ENCODE measurements at places on chromosomes 5 and 9.

DNA sequence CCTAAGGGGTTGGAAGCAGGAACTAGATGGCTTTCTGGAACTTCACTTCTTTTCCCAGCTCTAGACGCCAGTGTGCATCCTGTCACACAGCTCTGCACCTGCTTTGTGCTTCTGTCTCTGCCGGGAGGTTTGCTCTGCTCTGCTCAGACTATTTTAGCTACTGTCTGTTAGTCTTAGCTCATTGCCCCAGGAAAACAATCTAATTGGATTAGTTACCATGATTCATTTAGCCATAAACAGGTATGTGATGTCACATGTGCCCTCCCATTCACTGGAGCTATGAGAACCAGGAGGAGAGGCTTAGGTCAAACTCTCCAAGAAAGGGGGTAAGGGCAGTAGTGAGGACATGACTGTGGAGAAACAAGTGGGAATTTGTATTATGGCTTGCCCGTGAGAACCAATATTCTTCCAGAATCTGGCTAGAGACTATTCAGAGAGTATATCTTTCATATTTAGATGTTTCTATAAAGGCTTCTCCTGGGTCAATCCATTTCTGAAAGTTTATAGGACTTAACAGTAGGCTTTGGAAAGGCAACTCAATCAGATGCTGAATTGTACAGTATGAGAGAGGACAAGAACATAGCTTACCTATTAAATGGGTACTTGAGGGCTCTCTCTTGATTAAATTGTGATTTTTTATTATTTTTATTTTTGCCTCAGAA is 22.4 kb upstream of the NREP start:
- DNase-seq, result no peak

DNA sequence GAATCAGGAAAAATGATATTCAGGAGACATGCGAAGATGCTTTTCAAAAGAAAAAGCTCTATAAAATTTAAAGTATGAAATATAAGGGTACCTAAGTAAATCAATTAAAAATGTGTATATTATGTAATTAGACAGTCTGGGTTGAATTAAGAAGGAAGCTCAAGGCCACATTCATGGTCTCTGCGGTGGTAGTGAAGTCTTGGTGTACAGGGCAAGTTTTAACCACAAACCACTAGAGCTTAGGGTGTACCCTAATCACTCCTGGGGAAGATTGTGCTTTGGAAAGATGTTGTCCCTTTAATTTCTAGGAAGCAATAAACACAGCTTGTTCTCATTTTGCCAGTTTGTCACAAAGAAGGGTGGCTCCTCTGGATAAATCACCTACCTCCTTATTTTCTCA is 287.2 kb upstream of the ZNF608 start:
- DNase-seq, result no peak

DNA sequence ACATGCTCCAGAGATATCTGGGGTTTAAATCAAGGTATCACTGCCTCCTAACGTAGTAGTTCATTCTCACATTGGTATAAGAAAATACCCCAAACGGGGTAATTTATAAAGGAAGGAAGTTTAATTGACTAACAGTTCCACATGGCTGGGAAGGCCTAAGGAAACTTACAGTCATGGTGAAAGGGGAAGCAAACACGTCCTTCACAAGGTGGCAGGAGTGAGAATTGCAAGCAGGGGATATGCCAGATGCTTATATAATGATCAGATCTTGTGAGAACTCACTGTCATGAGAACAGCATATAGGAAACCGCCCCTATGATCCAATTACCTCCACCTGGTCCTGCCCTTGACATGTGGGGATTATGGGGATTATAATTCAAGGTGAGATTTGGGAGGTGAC is 1280.2 kb upstream of the C9orf72 start:
- no peak for DNase-seq

- DNase-seq, result no peak
These were observed 302.5 kb downstream of the MLLT3 start for GRCh38 chr9:20319641-20320337.

DNA sequence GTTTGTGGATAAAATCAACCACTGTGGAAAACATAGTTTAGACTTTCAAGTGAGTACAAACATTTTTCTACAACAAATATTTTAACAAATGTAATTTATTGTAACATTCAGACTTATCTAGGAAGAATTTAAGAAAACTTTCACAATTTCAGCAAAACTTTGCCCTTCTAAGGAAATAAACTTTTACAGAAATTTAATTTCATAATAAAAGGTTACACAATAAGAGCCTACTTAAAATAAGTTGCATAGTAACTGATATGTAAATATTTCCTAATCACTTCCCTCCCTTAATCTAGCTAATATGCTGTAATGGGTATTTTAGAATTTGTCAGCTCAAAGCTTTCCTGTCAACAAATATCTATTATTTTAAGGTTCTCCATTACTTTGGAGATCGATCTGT is 1899.9 kb downstream of the MAT2B start:
- no peak for DNase-seq

DNA sequence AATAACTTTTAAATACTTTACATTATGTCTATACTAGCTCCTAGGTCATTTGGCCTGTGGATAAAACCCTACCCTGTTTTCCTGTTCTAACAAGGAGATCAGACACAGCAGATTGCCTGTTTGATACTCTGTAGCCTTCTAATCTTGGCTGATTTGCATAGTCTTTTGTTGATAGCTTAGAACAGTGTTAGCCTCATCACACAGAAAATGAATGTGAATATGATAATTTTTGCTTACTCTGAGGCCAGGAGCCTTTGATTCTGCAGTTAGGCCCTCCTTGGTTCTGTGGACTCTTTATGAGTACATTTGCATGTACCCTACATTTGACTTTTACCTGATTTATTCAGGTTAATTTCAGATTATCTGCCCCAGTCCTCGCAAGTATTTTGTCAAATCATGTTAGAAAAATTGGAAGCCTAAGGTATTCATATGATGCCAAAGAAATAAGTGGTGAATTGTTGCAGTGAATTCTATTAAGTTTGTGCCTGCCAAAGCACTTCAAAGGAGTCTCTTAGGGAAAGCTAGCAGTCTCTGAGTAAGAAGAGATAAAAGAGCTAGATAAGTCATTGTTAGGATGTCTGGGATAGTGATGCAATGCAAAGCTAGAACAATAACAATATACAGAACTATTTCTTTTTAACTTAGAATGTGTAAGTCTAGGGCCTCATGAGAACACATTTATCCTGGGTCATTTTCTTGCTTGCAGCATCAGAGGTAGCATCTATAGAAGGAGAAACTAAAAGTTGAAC is 56.4 kb downstream of the SCAMP1 start:
- DNase-seq, result no peak

DNA sequence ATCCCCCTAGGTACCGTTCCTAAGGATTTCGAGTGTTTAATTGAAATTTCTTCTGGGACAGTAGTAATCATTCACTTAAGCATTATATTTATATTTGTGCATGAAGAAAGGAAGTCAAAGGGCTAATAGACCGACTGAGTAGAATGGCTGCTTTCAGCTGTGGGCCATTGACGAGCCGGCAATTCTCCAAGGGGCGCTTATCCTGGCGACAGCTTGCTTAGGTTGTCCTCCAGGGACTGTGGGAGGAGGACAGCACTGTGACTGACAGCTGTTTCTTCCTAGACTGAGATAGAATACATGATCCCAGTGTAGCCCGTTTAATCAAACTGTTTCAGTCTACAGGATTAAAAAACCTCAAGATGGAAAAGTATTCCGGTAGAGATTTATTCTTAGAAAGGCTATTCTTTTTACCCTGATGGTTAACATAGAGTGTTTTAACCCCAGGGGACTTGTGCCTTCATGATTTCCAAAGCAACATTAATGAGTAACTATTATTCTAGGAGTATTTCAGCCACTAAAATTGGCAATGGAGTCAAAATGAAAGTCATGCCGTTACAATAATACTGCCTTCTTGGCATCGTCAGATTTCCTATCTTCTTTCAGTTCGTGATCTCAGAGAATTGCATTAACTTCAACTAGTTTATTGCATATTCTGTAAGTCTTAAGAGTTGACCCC is 943.1 kb upstream of the WWC1 start:
- DNase-seq, result no peak

GRCh38 chr9:115396071-115396529 is 278.1 kb upstream of the TNC start:
- DNase-seq, result no peak

DNA sequence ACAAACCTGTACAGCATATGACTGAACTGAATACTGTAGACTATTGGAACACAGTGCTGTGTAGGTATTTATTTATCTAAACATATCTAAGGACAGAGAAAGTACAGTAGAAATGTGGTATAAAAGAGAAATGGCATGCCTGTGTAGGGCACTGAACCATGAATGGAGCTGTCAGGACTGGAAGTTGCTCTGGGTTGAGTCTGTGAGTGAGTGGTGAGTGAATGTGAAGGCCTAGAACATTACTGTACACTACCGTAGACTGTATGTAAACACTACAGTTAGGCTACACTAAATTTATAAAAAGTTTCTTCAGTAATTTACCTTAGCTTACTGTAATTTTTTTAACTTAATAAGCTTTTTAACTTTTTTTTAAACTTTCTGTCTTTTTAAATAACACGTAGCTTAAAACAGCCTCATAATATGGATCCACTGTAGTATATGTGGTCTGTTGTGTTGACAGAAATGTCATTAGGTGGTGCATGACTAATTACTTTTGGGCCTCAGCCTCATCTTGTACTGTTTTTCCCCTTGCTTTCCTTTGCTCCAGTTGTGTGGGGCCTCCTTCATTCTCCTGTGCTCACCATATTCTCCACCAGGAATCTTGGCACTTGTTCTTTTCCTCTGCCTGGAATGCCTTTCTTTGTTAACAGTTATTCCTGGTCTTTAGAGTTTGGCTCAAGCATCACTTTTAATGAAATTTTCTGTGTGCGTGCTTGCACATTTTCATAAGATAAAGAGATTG is 8.8 kb downstream of the SPIN1 start:
- no peak for DNase-seq

- DNase-seq, result no peak
These were observed 803.7 kb downstream of the TLE4 start for GRCh38 chr9:80375477-80375876.

DNA sequence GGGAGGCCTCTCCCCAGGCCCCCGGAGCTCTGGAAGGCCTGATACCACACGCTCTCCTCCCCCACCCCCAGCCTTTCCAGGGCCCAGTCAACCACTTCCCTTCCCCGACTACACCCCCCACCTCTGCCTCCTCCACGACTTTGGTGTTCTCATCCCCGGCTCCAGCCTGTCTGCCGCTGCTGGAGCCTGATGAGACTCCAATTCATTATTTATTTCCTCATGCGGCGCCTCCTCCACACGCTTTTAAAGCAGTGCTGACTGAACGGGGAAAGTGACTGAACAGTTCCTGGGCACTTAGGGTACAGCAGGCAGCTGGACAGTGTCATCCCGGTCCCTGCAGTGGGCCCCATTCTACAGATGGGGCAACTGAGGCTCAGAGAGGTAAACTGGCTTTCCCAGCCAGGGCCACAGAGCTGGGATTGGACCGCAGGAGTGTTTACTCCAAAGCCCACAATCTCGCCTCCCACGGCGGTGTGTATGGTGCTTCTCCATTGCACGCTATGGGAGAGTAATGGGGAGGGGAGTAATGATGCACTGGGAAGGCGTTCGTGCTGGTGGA is 15.9 kb upstream of the RPL26L1 start:
- DNase-seq, result no peak

DNA sequence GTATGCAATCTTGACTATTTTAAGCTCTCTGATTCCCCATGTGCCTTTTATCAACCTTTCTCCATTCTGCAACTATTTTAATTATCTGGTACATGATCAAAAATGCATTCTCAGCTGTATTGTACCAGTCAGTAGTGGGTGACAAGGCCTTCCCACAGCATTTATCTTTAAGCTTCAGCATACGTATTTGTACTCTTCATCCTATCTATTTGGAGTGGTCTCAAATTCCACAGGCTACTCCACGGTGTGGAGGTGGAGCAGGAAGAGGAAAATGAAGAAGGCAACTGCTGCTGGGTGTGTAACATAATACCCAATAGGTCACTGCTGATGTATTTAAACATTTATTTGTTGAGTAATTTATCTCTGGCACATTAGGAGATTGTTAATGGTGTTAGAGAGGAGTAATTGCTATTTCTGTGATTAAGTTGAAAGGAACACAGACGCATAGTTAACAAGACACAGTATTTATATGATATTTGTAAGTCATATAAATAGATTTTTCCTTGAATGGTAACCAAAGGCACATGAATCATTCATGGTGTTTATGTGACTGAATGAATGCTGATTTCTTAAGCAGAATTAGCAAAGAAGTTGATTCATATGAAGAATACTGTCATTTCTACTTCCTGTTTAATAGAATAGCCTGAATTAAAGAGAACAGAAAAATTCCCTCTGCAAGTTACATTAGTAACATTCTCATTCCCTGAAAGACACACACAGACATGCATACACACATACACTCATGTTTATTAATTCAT is 153.8 kb upstream of the NR3C1 start:
- DNase-seq, result no peak

- DNase-seq, result peak; percentile 63
These were observed 20.6 kb downstream of the SPTLC1 start for GRCh38 chr9:92094655-92095054.

GRCh38 chr9:127897193-127897692 is 2.2 kb downstream of the ST6GALNAC6 start:
- DNase-seq, result peak; percentile 60

DNA sequence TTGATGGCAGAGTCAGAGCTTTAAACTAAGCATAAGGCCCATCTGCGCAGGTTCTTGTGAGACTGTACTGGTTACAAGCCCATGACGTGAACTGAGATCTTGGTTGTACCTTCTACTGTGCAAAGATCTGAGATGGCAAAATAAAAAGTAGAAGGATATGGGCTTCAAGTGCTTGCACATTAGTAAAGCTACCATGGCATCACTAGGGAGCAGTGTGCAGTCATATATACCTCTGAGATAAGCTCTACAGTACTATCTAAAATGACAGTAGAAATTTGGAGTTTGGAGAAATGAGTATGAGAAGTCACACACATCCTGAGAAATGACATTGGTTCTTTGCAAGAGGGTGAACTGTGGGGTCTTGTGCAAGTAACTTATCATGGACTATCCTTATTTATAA is 408.2 kb upstream of the PRR16 start:
- DNase-seq, result no peak

GRCh38 chr9:20042128-20042711 is 253.4 kb upstream of the SLC24A2 start:
- no peak for DNase-seq

- DNase-seq, result no peak
These were observed 35.4 kb upstream of the SLC28A3 start for GRCh38 chr9:84375954-84376353.

DNA sequence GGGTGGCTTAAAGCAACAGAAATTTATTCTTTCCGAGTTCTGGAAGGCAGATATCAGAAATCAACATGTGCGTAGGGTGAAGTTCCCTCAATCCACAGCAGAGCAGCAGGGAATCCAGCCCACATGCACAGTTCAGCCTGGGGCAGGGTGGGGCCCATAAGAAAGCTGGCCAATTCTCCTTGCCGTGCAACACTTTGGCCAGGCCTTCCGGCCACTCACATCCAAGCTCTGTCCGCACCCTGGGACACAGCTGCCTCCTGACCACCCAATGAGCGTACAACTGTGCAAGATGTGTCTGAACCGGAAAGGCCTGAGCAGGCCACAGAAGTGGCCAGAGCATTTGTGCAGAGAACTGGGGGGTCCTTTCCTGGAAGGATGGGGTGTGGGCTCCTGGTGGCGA is 274.9 kb downstream of the GADD45G start:
- no peak for DNase-seq

GRCh38 chr5:912280-913091 is 19.8 kb downstream of the TRIP13 start:
- no peak for DNase-seq

GRCh38 chr9:4010309-4010708 is 289.6 kb downstream of the GLIS3 start:
- no peak for DNase-seq

- DNase-seq, result no peak
These were observed 54.8 kb downstream of the IQGAP2 start for GRCh38 chr5:76457674-76458485.
